ENCODE measurements at places on chromosomes 6 and 20.

GRCh38 chr20:32634041-32634805 lies 39.5 kb downstream of the C20orf203 start:
- DNase-seq, result no peak
- no peaks in the 10 kb centered on the region for H3K36me3 ChIP-seq
- H3K27me3 ChIP-seq, result peaks cover 3% of the 10 kb centered on the region

- H3K27me3 ChIP-seq, result no peaks in the 10 kb centered on the region
- H3K4me1 ChIP-seq, result no peaks in the 10 kb centered on the region
- H3K27ac ChIP-seq, result no peak overlapping the region
- H3K4me3 ChIP-seq, result no peak overlapping the region
- DNase-seq, result no peak
Observed at GRCh38 chr6:10567256-10568026, 46.3 kb downstream of the GCNT2 start.

DNA sequence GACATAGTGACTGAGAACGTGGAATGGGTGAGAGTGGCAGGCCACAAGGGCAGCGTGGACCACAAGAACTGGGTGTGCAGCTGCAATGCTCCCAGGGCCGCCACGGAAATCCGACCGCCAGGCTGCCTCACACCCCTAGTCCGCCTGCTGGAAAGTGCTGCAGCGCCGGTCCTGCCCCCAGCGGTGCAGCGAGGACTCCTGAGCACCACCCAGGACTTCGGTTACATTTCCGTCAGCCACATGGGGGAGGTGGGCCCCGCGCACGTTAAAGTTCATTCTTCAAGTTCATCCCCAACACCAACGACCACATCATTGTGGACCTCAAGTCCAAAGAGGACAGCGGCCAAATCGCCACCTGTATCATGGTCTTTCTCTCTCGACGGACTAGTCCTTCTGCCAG lies 126.1 kb upstream of the CARMIL1 start:
- no peak for DNase-seq
- H3K4me1 ChIP-seq, result no peaks in the 10 kb centered on the region
- H3K36me3 ChIP-seq, result no peaks in the 10 kb centered on the region
- H3K27ac ChIP-seq, result no peak overlapping the region

- no peaks in the 10 kb centered on the region for H3K27me3 ChIP-seq
- DNase-seq, result no peak
- H3K36me3 ChIP-seq, result no peaks in the 10 kb centered on the region
- H3K27ac ChIP-seq, result no peak overlapping the region
Observed at GRCh38 chr6:39055661-39056060, 7.1 kb downstream of the GLP1R start.

GRCh38 chr20:25287631-25288290 lies 39.9 kb downstream of the PYGB start:
- H3K27me3 ChIP-seq, result no peaks in the 10 kb centered on the region
- H3K36me3 ChIP-seq, result peaks cover 32% of the 10 kb centered on the region

- H3K4me1 ChIP-seq, result no peaks in the 10 kb centered on the region
- peaks cover 24% of the 10 kb centered on the region for H3K36me3 ChIP-seq
- no peak overlapping the region for H3K4me3 ChIP-seq
- H3K27me3 ChIP-seq, result no peaks in the 10 kb centered on the region
- no peak overlapping the region for H3K27ac ChIP-seq
- DNase-seq, result no peak
Observed at GRCh38 chr20:432208-432607, 24.1 kb downstream of the RBCK1 start.

DNA sequence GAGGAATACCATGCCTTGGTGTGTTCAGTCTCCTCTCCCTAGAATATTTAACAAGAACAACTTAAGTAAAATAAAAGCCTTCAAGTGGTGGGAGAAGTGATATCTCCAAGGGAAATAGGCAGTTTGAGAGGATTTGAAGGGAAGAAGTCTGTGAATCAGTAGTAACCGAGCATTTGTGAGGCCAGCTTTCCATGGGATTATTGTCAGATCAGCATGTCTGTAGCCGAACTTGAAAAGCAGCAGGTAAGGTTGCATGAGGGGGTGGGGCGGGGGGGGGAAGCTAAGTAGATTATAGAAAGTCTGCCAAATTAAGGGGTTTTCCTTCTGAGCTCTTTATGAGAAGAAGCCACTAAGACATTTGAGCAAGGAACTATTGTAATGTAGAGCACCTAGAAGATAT lies 92.6 kb downstream of the GRIK2 start:
- H3K4me1 ChIP-seq, result no peaks in the 10 kb centered on the region
- no peak for DNase-seq
- H3K27ac ChIP-seq, result no peak overlapping the region

GRCh38 chr20:12644461-12644860 lies 364.3 kb upstream of the SPTLC3 start:
- no peaks in the 10 kb centered on the region for H3K4me1 ChIP-seq
- no peak overlapping the region for H3K27ac ChIP-seq
- no peaks in the 10 kb centered on the region for H3K27me3 ChIP-seq
- no peaks in the 10 kb centered on the region for H3K36me3 ChIP-seq
- no peak overlapping the region for H3K4me3 ChIP-seq

DNA sequence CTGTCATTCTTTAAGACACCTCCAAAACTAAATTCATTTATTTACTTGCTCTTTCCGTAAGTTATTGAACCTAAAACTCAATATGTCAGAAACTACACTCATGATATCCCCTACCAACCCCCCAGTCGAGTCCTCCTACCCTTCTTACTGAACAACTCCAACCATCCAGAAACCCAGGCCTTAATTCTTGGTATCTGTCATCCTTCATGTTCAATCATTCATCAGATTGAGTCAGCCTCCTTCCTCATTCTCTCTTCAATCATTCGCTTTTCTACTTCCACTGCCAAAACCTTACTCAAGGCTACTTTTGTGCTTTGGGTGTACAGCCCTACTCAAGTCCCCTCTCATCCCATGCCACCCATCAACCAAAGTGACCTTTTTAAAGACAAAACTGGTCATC lies 95.7 kb downstream of the SMLR1 start:
- H3K27ac ChIP-seq, result no peak overlapping the region
- H3K27me3 ChIP-seq, result no peaks in the 10 kb centered on the region
- no peaks in the 10 kb centered on the region for H3K36me3 ChIP-seq
- no peak overlapping the region for H3K4me3 ChIP-seq

DNA sequence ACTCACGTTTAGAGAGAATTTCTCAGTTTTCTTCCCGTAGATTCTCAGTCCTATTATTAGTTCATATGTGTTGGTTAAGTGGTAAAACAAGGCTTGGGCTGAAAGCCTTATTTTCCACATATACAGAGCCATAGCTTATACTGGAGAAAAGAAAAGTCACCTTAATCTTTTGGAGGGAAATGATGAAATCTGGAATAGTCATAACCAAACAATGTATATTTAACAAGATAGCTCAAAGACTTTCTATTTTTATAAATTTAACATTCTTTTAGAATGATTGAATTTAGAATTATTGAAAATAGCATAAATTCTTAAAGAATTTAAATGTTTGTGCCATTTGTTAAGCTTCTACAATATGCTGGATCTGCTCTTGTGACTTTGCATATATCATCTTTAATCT lies 85.8 kb downstream of the CDKAL1 start:
- H3K4me1 ChIP-seq, result no peaks in the 10 kb centered on the region
- no peak for DNase-seq
- H3K4me3 ChIP-seq, result no peak overlapping the region

DNA sequence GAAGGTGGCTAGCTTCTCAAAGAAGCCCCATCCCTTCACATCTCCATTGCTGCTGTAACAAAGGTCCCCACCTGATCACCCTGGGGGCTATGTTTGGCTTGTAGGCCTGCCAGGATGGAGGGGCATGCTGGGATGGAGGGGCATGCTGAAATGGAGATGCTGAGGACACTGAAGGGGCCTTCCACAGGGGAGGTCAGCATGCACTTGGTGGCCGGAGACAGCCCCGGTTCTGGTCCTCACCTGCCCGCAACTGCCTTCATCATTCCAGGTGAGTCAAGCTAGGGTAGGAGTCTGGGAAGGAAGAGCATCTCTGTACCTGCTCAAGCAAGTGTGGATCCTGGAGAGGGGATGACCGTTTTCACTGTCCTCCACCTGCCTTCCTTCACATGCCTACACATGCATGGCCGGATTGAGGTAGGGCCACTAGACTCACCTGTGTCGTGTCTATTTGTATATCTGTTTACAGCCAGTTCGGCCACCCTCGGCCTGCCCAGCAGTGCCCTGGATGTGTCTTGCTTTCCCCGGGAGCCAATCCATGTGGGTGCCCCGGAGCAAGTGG lies 6.0 kb downstream of the L3MBTL1 start:
- H3K36me3 ChIP-seq, result no peaks in the 10 kb centered on the region
- no peak for DNase-seq
- H3K27ac ChIP-seq, result no peak overlapping the region
- no peaks in the 10 kb centered on the region for H3K27me3 ChIP-seq
- H3K4me1 ChIP-seq, result peaks cover 4% of the 10 kb centered on the region

DNA sequence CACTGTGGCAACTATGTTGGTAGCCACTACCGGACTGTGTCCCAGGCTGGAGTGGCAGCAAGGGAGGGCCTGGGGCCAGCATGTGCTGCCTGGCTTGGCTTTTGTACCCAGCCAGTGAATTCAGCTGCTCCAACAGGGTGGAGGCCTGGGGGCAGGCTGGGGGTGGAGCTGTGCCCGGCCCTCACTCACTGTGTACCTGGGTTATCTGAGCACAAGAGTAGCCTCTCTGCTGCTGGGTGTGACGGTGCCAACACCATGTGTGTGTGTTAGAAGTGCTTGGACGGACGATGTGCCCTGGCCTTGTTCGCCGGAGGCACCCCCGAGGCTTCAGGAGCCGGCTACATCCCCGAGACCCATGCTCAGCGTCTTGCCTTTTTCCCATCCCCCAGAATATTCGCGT lies 49.2 kb downstream of the EFCAB8 start:
- H3K36me3 ChIP-seq, result no peaks in the 10 kb centered on the region
- no peak for DNase-seq
- no peak overlapping the region for H3K27ac ChIP-seq
- H3K4me1 ChIP-seq, result no peaks in the 10 kb centered on the region

- no peak for DNase-seq
- H3K27ac ChIP-seq, result no peak overlapping the region
- no peaks in the 10 kb centered on the region for H3K27me3 ChIP-seq
- peaks cover 17% of the 10 kb centered on the region for H3K4me1 ChIP-seq
Observed at GRCh38 chr6:20211037-20211940, 980 bp downstream of the MBOAT1 start.

GRCh38 chr6:23728707-23729106 lies 397.3 kb upstream of the NRSN1 start:
- no peaks in the 10 kb centered on the region for H3K36me3 ChIP-seq
- no peaks in the 10 kb centered on the region for H3K4me1 ChIP-seq
- H3K27ac ChIP-seq, result no peak overlapping the region

DNA sequence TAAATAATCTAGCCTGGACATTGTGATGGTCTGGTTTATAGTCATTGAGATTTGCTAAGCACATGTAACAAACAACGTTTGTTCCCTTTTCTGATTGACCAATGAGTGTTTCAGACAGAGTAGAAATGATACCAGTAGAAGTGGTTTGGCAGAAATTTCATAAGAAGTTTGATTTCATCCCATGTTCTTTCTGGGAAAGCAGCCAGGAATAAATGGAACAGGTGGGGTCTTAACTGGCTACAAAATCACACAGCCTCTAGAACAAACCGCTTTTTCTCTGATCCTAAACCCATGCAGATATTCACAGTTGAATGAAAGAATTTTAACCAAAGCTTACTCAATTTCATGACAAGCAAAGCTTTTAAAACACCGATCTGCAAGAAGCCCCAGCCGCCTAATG lies 227.5 kb downstream of the UST start:
- H3K4me3 ChIP-seq, result no peak overlapping the region
- peaks cover 17% of the 10 kb centered on the region for H3K4me1 ChIP-seq
- no peak overlapping the region for H3K27ac ChIP-seq
- no peaks in the 10 kb centered on the region for H3K27me3 ChIP-seq
- no peaks in the 10 kb centered on the region for H3K36me3 ChIP-seq
- DNase-seq, result no peak

DNA sequence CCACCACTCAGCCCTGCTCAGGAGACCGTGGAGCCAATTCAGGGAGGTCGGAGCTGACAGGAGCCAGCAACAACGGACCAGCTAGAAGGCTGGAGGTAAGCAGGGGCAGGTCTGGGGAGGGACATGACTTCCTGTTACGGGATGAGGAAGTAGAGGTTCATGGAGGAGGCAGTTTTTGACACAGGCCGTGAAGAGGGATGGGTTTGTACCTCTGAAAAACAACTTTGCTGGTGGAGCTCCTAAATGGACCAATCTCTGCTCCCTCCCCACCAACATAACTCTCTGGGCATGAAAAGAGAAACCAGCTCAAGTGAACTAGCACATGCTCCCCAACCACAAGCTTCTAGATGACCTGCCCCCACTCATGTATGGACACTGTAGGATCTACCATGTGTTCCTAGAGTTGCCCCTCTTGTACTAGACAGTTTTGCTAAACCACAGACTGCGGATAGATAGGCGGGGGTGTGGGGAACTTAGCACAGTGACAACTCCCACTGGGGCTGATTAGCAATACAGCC lies 31.4 kb downstream of the RALGAPA2 start:
- H3K4me1 ChIP-seq, result no peaks in the 10 kb centered on the region
- H3K27ac ChIP-seq, result no peak overlapping the region
- H3K4me3 ChIP-seq, result no peak overlapping the region

DNA sequence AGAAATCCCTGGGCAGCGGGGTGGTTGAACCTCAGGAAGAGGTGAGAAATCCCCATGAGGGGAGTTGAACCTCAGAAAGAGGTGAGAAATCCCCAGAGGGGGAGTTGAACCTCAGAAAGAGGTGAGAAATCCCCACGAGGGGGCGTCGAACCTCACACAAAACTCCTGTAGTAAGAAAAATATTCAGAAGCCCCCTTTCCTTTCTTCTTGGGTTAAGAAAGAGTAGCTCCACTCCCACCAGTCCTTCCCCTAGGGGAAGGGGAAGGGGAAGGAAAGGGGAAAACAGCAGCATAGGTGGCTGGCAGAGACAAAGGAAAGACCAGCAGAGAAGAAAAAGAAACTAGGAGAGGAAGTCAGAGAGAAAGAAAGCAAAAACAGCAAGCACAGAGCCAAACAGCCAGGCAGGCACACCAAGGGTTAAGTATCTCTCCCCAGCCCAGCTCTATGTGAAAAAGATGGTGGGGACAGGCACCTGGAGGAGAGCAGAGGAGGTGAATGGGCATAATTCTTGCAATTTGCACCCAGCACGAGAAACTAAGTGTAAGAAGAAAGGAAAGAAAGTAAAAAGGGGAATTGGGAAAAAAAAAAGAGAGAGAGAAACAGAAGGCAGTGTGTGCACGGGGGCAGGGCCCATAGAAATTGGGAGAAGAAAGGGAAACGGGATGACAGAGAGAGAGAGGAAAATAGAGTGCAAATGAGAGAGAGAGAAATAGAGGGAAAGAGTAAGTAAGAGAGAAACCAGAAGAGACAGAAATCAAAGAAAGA lies 88.2 kb downstream of the PLG start:
- H3K4me1 ChIP-seq, result no peaks in the 10 kb centered on the region
- H3K36me3 ChIP-seq, result no peaks in the 10 kb centered on the region
- no peak for DNase-seq
- H3K4me3 ChIP-seq, result no peak overlapping the region
- no peaks in the 10 kb centered on the region for H3K27me3 ChIP-seq
- no peak overlapping the region for H3K27ac ChIP-seq

All from astrocyte (in vitro differentiated cells and primary cell).